Stimulated activated CD8-positive, alpha-beta memory T cell treated with anti-CD3 and anti-CD28 coated beads, Interleukin-7, amount 100 ng/mL, for 4 hours (primary cell): ENCODE measurements at places on chromosomes 5 and 9.

DNA sequence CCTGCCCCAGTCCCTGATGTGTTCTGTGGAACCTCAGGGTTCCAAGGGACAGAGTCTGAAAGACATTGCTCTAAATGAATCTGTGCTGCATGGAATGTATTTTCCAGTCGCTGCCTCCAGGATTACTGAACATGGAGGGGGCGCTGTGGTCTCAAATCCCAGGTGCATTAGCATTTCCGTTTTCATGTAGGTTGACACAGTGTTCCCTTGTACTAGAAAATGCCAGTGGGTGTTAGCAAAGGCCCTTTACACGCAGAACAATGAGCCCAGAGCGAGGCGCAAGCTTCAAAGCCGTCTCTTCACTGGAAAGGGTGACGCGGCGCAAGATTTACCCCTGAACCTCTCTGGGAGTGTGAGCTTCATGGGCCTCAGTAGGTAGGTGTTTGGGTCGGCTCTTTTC lies 308.3 kb downstream of the SLIT3 start:
- DNase-seq = no peak

DNA sequence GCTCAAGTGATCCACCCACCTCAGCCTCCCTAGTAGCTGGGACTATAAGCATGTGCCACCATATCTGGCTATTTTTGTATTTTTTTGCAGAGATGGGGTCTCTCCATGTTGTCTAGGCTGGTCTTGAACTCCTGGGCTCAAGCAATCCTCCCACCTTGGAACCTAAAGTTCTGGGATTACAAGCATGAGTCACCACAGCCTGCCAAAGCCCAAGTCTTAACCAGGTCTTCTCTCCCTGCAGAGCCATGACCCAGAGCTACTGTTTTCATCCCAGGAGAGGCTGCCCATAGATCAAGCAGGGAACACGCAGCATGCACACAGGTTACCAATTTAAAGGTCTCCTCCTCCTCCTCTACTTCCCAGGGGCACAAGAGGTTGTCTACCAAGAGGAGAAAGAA lies 29.7 kb downstream of the PCDHGC5 start:
- DNase-seq = no peak

DNA sequence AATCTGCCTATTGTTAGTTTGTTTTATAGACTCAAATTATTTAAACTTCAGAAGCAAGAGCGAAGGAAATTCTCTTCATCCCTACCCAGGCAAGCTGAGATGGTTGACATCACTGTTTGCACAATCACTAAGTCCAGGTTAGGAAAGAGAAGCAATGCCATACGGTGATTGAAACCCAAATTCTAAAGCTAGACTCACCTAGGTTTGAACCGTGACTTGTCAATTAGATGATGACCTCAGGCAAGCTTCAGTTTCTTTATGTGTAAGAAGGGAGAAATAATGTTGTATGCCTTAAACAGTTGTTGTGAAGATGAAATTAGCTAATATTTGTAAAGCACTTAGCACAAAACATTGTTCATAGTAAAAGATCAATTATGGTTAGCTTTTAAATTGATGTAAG lies 96.5 kb upstream of the ANKRD55 start:
- DNase-seq = no peak

DNA sequence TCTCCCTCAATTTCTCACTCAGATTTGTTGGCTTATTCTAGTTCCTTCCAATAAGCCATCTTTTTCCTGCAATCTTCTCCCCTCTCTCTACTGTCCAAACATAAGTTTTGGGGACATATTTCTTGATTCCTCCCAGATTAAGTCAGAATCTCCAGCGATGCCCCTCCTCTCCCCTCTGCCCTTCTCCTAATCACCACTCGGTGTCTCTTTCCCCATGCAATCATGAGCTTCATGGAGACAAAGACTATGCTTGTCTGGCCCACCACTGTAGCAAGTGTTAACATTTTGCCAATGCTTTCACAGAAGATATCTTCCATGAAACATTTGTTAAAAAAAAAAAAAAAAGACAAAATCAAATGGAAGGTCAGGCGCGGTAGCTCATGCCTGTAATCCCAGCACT lies 42.4 kb downstream of the PDE6A start:
- DNase-seq = no peak

- DNase-seq = no peak
Observed at GRCh38 chr5:125411071-125411743, 664.8 kb upstream of the ZNF608 start.

DNA sequence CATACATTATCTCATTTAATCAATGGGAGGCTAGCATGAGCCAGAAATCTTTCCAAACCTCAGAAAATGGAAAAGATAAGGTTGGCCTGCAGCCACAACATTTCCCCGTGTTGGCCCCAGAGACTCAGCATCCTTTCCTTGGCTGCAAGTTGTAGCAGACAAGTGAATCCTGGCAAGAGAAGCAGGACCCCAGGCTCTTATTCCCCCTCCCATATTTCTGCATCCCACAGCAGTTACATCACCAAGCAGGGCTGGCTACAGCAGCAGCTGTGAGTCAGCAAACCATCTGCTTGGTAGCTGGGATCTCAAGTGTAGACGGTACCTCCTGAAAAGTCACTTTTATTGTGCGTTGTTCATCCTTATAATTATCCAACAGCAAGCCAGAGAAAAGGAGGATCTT lies 212.4 kb downstream of the GNA14 start:
- no peak for DNase-seq

DNA sequence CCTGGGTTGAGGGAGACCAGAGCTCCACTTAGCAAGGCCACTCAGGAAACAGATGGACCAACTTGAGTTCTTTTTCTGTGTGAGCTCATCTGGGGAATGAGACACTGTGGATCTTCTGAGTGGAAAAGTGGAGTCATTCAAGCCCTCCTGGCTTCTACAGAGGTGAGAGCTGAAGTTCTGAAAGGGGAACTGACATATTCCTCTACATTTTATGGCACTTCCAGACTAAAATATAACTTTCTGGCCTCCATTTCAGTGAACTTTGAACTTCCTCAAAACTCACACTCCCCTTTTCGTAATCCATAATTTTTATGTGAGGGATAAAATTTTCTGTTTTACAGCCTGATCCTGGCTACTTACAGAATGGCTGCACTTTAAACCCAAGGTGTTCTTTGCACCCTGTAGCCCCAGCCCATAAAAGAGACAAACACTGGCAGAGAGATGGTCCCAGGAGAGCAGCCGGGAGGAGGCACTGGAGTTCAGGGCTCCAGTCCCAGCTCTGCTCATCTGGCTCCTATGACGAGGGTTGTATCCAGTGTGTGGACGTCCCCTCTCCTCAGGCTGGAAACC lies 10.8 kb downstream of the SPAAR start:
- no peak for DNase-seq

GRCh38 chr9:123250504-123250903 lies 17.9 kb downstream of the STRBP start:
- no peak for DNase-seq
